B cell (primary cell): ENCODE measurements at places on chromosomes 1 and 21.

GRCh38 chr1:156498432-156499193 lies 2.0 kb downstream of the MEF2D start:
- peak; percentile 22 for DNase-seq

GRCh38 chr1:11473491-11474034 lies 5.4 kb upstream of the DISP3 start:
- DNase-seq, result no peak

GRCh38 chr1:75643460-75643859 lies 32.5 kb upstream of the SLC44A5 start:
- DNase-seq, result no peak

DNA sequence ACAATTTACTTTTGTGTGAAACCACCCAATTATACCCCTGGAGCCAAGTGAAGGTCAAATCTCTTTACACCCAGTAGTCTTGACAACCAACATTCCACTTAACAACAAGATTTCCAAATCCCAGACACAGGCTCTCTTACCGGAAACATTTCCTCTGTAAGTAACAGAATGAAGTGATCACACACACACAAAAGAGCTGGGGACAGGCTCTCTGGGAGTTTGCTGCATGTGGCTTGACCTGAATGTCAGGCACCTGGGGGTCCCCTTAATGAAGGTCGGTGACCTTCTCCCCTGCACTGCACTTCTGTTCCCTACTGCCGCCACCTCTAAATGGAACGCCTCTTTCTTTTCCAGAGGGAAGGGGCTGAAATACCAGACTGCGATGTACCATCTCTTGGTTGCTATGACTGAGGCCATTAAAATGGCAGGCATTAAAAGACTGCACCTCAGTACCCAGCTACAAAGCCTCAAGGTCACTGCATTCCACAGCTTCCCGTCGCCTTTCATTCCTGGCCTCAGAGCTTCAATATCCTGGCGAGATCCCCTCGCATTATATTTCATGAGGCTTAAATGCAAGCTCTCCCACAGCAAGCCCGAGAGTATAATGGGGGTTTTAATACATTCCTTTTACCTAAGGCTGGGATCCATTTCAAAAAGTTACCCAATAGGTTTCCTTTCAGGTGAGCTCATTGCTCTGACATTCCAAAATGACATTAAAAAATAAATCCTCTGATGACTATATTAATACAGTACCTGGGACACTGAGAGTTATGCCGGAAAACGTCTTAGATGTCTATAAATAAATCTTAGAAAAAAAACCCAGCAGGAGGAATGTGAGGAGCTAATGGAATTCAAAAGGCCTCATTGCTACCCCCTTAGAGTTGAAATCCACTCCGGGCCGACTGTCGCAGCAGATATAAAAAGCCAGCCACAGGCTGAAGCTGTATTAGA lies 90.9 kb upstream of the DIRAS3 start:
- DNase-seq, result no peak

DNA sequence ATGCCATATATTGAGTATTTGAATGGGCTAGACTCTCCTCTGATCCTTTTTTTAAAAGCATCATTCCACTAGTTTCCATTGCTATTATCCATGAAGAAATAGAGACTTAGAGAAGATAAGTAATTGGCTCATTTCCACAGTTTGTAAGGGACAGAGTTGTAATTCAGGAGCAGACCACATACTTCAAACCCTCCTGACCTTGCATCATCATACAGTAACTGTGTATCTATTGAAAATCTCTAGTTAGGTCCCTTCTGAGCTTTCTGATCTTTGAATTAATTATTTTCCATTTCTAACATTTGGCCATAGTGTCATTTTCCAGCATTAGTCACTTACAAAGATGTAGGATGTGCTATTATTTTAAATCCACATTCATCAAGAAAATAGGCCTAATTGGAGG lies 386.5 kb upstream of the ST6GALNAC5 start:
- DNase-seq, result no peak

- DNase-seq, result no peak
Measured at GRCh38 chr1:61620536-61620935, 104.4 kb downstream of the TM2D1 start.

DNA sequence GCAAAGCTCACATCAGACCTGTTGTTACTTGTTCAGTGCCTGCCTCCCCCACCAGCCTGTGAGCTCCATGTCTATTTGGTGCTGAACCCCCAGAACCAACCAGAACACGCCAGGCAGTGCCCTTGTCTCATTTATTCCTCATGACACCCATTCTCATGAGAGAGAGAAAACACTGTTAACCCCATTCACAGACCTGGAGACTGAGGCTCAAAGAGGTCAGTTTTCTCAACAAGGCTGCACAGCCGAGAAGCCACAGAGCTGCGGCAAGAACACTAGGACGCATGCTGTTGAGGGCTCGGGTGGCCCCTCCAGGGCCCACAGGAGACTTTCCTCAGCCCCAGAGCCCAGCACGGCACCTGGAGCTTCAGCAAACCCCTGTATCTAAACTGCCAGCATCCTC lies 13.1 kb downstream of the KCNN3 start:
- no peak for DNase-seq

- no peak for DNase-seq
Measured at GRCh38 chr21:35359076-35359475, 310.0 kb upstream of the RUNX1 start.

GRCh38 chr1:19373211-19374082 lies 61.3 kb downstream of the SLC66A1 start:
- no peak for DNase-seq

- no peak for DNase-seq
Measured at GRCh38 chr1:75901371-75901770, 30.8 kb downstream of the ASB17 start.

- no peak for DNase-seq
Measured at GRCh38 chr1:113565621-113566020, 175.3 kb downstream of the MAGI3 start.

DNA sequence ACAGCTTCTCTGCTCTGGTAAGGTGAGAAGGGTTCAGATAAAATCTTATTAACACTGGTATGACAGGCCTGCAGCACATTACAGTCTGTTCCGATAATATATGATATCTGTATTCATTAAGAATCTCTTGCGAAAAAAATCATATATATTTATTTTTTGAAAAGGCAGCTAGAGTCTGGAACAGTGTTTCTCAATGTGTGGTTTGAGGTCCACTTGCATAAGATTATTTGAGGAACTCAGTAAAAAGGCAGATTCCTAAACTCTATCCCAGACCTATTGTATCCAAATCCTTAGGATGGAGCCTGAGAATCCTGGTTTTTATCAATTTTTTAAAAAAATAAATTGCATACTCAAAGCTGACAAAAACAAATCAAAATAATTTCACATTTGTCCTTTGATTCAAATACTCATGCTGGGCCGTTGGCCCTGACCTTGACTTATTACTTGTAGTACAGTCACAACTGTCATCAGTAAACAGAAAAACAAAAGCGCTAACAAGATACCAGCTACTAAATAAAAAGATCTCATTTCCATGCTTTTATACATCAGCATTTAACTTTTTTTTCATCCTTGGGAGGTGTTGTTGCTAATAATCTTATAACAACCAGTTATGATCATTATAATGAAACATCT lies 60.6 kb downstream of the RGS2 start:
- no peak for DNase-seq

DNA sequence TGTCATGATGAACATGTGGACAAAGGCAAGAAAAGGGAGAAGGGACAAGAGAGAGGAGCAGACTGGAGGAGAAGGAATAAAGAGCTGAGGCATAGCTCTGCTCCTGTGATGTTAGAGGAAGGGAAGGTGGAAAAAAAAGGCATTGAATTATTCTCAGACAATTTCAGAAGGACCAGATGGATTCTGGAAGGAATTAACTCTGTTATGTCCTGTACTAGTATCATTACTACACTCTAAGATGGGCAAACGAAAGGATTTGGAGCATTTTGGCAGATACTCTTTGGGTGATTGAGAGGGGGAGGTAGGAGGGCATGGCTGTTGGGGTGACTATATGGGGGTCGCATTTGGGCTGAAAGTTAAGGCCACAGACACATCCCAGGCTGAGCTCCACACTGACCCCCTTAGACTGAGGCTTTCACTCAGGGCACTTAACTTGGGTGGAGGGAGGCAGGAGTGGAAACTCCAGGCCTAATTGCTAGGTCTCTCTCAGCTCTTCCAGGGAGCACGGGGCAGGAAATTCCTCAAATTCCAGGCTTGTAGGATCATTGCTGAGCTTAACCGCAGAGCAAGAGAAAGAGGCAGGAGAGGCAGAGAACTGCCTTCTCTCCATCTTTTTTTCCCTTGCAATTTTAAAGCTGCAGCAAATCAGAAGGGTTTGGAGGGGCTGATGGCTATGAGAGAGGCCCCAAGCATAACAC lies 25.9 kb downstream of the KIRREL1 start:
- DNase-seq, result no peak

GRCh38 chr1:156138458-156138867 lies 14.9 kb upstream of the SEMA4A start:
- DNase-seq, result no peak

DNA sequence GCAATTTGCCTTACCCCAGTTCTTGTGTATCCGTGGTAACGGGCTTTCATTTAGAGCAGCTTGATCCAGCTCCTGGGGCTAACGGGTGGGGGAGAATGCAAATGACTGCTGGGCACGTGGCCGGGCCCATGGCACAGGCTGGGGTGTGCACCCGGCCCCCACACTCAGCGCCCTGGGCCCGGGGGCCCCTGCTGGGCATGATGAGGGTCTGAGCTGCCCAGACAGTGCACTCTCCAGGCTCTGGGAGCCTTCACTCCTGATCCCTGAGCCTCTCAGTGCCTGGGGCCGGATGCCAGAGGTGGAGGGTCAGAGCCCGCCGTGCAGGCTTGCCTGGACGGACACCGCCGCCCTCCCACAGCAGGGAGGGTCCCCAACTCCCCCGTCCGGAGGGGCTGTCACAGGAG lies 20.1 kb upstream of the PEX10 start:
- DNase-seq, result no peak

DNA sequence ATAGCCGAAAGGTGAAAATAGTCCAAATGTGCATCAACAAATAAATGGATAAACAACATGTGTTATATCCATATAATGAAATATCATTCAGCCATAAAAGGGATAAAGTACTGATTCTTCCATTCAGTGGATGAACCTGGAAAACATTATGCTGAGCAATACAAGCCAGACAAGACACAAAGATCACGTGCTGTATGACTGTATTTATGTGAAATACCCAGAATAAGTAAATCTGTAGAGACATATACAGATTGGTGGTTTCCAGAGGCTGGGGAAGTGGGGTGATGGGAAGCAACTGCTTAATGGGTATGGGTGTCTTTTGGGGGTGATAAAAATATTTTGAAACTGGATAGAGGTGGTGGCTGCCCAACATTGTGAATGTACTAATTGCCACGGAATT lies 13.3 kb upstream of the GSTM4 start:
- DNase-seq, result peak; percentile 3

DNA sequence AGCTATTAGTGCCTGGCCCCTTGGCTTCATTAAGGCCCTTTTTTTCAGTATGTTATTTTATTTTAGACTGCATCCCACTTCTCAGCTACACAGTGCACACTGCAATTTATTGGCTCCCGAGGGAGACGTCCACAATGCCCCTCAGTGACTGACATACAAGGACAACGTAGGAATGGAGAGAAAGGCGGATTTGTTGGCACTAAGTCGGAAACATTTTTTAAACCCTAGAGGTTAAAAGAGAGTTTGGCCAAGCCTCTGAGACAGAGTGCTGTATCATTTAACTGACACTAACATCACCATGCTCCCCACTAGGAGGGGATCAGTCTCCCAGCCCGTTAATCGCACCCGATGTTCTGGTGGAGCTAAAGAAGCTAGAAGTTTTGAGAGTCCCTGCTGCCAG lies 45.7 kb upstream of the FOXD3 start:
- DNase-seq, result no peak

- DNase-seq, result peak; percentile 34
Measured at GRCh38 chr1:43452789-43453441, 816 bp downstream of the HYI start.

DNA sequence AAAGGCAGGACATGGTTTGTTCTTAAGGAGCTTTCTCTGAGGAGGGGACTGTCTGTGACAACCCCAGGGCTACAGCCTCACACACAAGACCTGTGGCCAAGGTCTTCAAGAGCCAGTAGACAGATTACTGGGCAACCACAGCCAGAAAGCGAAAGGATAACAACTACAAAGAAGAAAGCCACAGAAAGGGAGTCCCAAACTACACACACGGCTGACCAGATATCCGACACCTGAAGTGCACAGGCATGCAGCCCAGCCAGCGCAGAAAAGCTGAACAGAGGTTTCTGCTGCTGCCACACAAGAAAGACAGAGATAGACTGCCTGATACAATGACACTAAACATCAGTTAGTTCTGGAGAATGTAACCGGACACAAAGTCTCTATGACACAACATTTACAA lies 21.4 kb upstream of the NADK start:
- DNase-seq, result no peak

GRCh38 chr1:212782422-212783154 lies 9.0 kb downstream of the NSL1 start:
- peak; percentile 54 for DNase-seq

GRCh38 chr1:23930861-23931490 lies 17.8 kb upstream of the CNR2 start:
- DNase-seq, result peak; percentile 65

DNA sequence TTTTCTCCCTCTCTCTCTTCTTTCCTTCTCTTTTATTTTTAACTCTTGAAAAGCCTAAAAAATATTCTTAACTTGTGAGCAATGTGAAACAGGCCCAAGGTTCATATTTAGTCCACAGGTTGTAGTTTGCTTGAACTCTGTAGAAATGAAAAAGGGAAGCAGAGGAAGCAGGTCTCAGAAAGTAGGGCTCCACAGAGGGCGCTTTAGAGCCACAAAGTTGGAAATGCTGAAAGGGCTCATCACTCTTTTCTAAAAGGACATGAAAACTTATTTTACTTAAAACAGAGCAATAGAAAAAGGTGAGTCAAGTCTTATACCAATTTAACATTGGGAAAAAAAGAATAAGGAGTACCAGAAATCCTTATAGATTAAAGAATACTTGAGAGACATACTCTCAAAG lies 247.0 kb downstream of the USP25 start:
- no peak for DNase-seq

GRCh38 chr1:154813846-154814505 lies 56.1 kb downstream of the KCNN3 start:
- DNase-seq, result no peak

DNA sequence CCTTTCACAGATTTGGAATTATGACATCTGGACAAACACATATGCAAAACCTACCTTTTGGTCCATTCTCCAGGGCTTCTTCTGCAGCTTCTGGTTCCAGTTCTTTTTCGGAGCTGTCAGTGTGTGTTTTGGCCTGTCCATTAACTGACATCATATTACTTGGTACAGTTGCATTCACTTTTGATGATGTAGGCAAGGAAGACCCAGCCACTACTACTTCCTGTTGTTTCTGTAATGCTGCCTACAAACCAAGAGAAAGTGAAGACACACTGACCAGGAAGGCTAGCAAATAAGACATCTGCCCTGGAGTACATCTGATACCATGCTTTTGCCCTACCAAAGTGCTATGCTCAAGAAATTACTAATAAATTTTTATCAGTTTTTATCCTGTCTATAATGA lies 31.9 kb downstream of the ACBD3 start:
- no peak for DNase-seq

- DNase-seq, result no peak
Measured at GRCh38 chr1:73475316-73475870, 722.6 kb downstream of the LRRIQ3 start.

GRCh38 chr1:180909462-180909976 lies 3.2 kb upstream of the KIAA1614 start:
- no peak for DNase-seq
